ENCODE measurements at places on chromosomes 5 and 9.

- DNase-seq = no peak
Measured at GRCh38 chr9:33434317-33435105, 12.9 kb downstream of the AQP3 start.

DNA sequence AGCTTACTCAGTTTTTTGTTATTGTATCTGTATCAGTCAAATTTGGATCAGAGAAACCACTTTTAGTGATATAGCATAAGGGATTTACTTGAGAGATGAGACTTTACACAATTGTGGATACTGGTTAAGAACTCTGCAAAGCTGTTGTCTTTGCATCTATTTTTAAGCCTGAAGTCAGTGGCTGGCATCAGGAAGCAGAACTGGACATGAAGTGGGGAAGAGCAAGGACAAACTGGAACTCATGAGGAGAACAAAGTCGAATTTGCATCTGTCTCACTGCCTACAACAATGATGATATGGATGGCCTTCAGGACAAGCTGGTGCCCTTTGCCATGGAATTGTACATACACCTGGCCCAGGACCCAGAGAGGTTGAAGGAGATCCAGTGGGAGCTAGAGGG is 15.8 kb upstream of the MYORG start:
- DNase-seq = no peak

DNA sequence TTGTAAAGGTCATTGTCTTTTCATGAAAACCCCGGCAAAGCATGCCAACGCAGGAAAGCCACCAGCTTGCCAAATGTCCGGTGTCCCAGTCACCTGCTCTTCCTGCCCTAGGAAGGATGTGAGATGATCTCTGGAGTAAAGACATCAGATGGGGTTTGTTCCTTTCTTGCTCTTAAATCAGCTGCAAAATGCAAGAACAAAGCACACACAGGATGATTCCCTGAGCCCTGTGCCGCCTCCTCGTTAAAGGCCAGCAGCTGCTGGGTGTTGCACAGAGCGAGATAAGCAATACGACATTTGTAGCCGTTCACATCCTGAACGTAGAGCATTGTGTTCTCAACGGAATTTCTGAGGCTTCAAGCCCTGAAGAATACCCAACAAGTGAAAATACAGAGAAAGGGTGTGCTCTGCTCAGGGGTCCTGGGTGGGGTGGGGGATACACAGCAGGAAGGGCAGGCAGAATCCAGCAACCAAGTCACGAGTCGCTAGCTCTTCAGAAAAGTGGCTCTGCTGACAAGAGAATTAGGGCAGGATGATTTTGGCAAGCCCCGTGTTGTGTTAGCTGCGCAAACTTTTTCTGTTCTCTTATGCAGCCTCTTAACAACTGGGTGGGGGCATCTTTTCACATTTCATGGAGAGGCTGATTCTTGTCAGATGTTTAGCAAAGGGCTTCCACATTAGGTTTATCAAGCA is 229.2 kb upstream of the MAP3K1 start:
- no peak for DNase-seq

- no peak for DNase-seq
Measured at GRCh38 chr5:153358315-153358976, 132.0 kb upstream of the GRIA1 start.

- DNase-seq = no peak
Measured at GRCh38 chr9:99556998-99557397, 264.7 kb upstream of the NR4A3 start.
